ENCODE measurements at places on chromosomes 1 and 21.

DNA sequence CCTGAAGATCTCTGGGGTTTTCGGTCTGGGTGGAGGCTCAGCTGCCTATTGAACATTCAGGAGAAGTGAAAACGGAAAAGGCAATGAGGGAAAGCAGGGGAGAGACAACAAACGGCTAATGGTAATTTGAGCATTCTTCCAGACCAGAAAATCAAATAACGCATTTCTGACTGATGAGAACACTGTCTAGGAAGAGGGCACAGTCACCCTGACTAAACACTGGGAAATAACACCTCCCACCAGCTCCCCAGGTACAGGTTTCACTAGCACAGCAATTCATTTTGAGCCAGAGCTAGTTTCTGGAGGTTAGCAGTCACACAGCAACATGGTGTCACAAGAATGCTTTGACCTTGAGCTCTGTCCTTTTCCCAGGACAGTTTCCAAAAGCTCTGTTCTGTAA lies 21.1 kb downstream of the NCF2 start:
- no peak for DNase-seq

DNA sequence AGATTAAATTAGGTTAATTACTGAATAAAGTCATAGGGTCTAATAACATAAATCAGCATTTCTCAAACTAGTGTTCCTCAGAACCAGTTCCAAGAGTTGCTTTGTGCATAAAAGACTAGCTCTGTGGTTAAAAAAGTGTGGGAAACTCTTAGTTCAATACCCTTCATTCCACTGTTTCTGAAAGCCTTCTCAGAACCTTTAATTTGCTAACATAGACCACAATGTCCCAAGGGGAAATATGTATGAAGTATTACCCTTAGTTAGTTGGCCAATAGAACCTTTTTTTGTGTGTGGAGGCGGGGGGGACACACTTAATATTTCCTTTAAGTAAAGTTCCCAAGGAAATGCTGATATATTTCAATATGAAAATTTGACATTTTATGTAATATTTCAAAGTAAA lies 20.4 kb downstream of the ODF2L start:
- DNase-seq: no peak

DNA sequence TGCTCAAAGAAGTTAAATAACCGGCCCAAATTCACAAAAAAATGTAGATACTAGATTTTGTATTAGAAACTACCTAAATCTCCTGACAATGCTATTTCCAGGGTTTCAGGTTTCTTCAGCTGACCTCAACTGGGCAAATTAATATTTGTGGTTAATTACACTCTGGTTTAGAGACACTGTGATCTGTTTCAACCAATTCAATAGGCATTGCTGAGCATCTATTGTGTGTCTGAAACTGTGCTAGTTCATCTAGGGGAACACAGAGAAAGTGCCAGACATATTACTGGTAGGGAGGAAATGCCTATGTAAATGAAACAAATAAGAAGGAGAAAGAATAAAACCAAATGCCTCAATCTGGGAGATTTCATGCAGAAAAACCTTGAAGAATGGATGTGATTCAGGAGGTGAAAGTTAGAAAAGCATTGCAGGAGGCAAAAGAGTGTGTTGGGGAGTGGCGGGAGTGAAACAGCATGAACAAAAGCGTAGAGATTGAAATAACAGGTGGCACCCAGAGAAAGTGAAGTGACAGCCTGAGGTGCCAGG lies 51.3 kb upstream of the IVNS1ABP start:
- DNase-seq: no peak

- no peak for DNase-seq
These were observed 6.3 kb downstream of the MCL1 start for GRCh38 chr1:150572918-150573647.

DNA sequence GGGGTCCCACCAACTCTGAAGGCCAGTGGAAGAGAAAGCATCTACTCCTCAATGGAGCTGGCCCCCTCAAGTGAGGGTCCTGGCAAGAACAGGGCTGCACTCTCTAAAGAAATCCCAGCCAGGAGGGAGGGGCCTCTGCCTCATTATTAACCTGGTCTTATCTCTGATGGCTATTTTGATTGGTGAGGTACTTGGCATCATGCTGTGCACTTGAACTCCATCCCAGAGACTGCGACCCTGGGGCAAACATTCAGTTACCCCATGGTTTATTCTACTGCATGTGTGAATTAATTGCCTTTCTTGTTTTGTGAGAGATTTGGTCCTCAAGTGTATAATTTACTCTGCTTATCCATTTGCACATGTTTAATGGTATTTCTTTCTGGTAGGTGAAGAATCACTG lies 55.0 kb upstream of the ETV3 start:
- no peak for DNase-seq

DNA sequence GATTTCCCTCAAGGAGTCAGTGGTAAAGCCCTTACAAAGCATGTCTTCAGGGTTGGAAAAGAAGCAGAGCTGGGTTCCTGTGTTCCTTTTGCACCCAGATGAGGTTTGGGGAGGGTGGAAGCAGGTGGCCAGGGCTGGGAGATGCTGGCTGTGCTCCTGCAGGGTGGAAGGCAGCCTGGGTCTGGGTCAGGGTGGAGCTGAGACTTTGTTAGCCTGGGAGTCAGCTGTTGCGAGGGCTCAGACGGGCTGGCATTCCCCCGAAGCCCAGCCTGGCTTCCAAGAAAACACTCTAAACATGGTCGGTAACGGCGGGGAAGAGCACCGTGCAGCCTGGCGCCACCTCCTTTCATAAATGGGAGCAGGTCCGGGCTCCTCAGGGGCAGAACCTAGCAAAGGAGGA lies 43.7 kb upstream of the EPS8L3 start:
- no peak for DNase-seq

- no peak for DNase-seq
These were observed 27.1 kb downstream of the RIMS3 start for GRCh38 chr1:40638097-40639036.

GRCh38 chr1:86517336-86517735 lies 29.5 kb upstream of the CLCA4 start:
- DNase-seq: no peak

DNA sequence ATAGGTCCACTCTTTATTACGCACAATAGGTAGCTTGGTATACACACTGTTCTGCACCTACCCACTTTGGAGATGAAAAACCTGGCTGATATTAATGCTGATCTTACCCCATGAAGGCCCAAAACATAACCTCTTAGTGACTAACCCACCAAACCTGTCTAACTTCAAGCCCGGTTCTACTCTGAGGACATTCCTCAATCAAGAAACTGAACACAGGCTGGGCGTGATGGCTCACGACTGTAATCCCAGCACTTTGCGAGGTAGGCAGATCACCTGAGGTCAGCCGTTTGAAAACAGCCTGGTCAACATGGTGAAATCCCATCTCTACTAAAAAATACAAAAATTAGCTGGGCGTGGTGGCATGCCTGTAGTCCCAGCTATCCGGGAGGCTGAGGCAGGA lies 50.5 kb downstream of the EYA3 start:
- no peak for DNase-seq

- DNase-seq: no peak
These were observed 25.5 kb upstream of the CCSAP start for GRCh38 chr1:229368347-229368746.

DNA sequence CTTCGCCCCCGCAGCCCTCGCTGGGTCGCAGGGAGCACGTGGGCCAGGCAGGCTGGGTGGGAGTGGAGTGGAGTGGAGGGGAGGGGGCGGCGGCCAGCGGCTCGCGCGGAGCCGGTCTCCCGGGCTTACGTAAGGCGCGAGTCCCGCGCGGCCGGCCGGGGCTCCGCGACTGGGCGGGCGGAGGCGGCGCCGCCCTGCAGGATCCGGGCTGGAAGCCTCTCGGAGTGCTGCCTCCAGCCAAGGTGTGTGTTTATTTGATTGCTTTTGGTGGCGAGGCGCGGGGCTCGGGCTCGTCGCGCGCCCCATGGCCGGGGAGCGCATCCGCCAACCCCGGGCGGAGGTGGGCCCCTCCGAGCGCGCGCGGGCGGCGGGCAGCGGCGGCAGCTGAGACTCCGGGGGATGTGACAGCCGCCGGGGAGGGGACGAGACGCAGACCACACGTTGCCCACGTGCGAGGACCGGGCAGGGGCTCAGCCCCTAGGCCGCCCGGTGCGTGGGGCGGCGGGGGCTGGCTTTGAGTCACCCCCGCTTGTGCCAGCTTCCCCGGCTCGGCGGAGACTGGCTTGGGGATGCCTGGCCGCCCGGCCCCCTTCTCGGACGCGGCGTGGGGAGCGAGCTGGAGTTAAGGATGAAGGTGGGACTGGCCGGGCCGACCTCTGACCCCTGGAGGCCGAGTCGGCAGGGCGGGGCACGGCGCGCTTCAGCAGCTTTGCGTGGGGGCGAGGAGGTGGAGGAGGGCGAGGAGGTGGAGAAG lies 402 bp upstream of the AK4 start:
- peak; percentile 76 for DNase-seq

- DNase-seq: no peak
These were observed 105.3 kb downstream of the MAST2 start for GRCh38 chr1:45908611-45909140.

DNA sequence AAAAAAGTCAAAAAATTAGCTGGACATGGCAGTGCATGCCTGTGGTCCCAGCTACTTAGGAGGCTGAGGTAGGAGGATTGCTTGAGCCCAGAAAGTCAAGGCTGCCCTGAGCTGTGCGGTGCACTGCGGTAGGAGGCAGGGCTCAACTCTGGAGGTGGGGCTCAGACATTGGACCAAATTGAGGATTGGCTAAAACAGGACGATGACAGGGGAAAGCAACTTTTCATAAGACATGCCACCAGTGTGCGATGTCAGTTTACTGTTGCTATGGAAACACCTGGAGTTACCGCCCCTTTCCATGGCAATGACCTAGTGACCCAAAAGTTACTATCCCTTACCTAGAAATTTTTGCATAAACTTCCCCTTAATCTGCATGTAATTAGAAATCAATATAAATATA lies 85.3 kb downstream of the DISP3 start:
- DNase-seq: no peak

- DNase-seq: no peak
These were observed 93.9 kb upstream of the CD34 start for GRCh38 chr1:208004851-208005250.

DNA sequence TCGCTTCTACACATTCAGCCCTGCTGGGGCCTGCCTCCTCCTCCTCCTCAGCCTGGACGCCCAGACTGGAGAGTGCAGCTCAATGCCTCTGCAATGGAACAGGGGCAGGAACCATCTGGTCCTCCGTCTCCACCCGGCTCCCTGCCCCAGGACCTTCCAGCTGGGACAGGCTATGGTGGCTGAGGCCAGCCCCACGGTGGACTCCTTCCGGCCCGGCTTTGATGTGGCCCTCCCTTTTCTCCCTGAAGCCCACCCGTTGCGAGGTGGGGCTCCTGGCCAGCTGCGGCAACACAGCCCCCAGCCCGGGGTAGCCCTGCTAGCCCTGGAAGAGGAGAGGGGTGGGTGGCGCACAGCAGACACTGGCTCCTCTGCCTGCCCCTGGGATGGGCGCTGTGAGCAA lies 1.4 kb downstream of the EXTL1 start:
- no peak for DNase-seq

- DNase-seq: no peak
These were observed 34.9 kb downstream of the ARID1A start for GRCh38 chr1:26730695-26731094.

DNA sequence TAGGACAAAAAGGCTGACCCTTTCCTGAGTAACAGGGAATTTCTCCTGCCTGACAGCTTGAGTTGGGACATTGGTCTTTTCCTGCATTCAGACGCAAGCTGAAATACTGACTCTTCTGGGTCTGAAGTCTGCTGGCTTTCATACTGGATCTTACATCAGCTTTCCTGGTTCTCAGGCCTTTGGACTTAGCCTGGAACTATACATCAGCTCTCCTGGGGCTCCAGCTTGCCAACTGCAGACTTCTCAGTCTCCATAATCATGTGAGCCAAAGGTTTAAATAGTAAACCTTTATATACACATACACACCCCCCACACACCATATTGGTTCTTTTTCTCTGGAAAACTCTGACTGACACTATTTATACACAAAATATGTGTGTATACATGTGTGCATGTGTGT lies 59.0 kb upstream of the KCND3 start:
- DNase-seq: no peak

DNA sequence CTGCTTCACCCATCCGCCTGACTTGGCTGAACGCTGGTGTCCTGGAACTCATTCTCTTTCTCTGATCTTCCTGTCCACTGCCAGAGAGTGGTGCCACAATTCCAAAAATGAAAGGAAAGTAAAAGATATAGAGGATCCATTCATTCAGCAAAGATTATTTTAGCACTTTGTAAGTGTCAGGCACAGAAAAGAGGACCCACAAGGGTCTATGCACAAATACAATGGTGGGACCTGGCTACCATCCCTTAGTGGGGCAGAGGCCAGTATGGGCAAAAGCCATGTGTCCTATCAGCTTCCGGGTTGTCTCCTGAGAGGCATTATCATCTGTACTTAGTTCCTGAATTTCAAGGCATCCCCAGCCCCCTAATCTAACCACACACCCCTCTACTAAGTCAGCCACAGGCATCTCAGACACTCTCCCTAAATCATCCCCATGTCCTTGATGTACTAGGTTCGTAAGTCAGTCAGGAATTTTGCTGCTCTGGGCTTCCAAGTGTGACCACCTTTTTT lies 19.0 kb downstream of the SSR2 start:
- DNase-seq: peak; percentile 28

- no peak for DNase-seq
These were observed 6.8 kb downstream of the OR10Z1 start for GRCh38 chr1:158611916-158612315.

- no peak for DNase-seq
These were observed 178.5 kb upstream of the FMN2 start for GRCh38 chr1:239913141-239913585.

GRCh38 chr1:85047472-85048295 lies 616 bp downstream of the MCOLN3 start:
- DNase-seq: peak; percentile 74

- DNase-seq: peak; percentile 61
These were observed 107.7 kb downstream of the POU2F1 start for GRCh38 chr1:167328306-167328815.

DNA sequence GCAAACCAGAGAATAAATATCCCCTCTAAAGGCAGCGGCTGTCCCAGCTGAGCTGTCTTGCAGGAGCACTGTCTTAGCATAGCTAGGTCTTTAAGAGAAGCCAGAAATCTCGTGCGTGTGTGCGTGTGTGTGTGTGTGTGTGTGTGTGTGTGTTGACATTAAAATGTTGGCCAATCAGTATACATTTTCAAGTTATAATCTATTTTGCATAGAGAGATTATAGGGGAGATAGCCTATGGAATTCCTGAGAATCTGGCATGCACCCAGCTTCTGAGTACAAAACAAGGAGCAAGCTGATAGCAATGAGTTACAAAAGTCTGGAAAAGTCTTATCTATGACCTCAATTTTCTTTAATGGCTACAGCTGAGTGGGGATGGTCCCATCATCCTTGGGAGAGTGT lies 17.7 kb downstream of the METTL13 start:
- no peak for DNase-seq

DNA sequence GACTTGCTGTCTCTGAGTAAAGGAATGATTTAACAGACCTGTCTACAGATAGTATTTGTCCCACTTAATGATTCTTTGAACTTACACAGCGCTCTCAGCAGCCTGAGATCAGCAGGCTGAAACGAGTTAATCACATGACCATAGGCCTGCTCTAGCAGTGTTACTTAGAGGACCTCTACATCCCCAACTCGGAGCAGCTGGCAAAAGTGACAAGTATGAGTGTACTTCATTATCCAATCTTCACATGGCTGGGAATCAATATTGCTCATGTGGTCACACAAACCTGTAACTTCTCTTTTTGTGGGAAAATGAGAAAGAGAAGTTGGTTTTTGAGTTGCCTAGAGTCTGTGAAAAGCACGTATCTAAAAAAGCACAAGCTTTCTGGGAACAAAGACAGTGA lies 11.4 kb upstream of the ATP13A2 start:
- no peak for DNase-seq

GRCh38 chr1:147451628-147452027 lies 89.7 kb upstream of the BCL9 start:
- no peak for DNase-seq

GRCh38 chr1:1628754-1629429 lies 3.1 kb upstream of the MMP23B start:
- no peak for DNase-seq

Measured in D341Med (cell line).